Fibroblast of skin of back (primary cell): ENCODE measurements at places on chromosomes 11 and 22.

GRCh38 chr11:1881442-1882264, 10.0 kb downstream of the PRR33 start:
- no peak for DNase-seq

DNA sequence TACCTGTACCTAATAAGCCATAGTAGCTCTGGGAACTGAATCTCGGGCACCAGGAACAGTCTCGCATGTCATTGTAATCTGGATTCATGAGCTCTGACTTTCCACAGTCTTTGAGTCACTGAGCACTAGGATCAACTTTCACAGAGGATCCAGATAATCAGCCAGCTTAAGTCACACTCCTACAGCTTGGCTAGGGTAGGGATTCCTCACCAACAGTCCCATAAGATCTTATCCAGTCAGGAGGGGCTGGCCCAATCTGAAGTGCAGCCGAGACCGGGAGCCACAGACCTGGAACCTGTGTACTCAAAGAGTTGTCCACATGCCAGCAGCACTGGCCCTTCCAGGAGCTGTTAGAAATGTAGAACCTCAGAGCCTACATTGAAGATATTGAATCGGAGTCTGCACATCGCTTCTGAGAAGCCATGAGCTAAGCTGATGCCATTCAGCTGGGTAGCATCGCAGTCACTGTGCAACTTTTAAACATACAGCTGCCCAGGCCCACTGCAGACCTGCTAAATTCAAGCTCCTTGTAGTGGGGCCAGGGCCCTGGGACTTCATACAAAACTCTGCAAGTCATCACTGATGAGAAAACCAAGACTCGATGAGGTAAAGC, 538.8 kb upstream of the B3GAT1 start:
- DNase-seq = peak; percentile 85

DNA sequence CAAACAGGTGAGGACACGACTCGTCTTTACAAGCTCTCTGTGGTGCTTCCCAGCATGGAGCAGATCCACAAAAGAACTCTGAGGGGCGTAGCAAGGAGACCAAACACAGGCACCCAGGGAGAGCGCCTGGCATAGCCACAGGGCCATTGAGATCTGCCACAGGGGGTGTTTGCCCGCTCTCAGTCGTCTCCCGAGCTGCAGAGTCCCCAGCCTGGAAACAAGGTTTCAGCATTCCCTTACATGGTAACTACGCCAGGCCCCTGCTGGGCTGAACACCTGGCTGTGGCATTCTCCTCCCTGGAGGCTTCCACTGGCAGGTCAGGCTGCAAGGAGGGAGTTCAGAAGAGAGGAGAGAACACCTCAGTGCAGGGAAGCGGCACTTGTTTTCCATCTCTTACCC, 962.1 kb downstream of the NTM start:
- DNase-seq = no peak

DNA sequence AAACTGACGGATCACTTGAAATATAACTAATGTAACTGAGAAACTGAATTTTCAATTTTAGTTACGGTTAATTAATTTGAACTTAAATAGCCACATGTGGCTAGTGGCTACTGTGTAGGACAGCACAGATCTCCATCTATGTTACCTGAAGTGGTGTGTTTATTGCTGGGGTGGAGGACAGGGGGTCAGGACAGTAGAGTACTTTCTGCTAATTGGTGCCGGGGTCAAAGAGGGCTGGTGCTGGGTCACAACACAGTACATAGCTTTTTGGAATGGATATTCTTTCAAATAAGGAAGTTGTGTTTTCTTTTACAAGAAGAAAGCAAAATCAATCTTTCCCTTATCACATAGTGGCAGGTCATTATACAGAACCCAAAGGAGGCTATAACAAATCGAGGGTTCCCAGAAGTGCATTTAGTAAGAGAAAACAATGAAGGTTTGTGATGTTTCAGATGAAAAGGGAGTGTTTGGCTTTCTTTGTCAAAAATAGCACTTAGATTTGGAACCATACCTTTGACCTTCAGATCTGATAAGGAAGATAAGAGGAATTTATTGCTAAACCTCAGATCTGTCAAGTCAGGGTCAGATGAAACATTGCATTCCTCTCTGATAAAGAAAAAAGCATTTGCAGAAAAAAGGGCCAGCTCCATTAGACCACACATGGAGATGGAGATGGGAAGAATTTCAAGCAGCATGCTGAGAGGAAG, 384.5 kb downstream of the AASDHPPT start:
- DNase-seq = peak; percentile 62

DNA sequence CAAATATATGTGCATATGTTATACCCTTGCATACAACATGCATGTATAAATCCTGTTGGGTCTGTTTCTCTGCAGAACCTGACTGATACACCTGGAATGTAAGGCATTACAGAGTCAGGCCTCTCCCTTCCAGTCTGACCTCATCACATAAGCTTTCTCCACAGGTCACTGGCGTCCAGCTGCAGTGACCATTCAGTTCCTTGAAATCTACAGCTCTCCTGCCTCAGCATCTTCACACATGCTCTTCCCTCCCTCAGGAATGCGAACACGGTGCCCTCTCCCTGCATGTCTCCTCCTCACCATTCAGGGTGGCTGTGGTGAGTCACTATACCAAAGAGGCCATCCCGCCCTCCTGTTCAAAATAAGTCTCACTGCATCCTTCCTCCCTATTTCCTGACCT, 657.8 kb upstream of the B3GAT1 start:
- peak; percentile 11 for DNase-seq

GRCh38 chr22:46515208-46516111, 22.0 kb downstream of the CELSR1 start:
- DNase-seq = peak; percentile 53

DNA sequence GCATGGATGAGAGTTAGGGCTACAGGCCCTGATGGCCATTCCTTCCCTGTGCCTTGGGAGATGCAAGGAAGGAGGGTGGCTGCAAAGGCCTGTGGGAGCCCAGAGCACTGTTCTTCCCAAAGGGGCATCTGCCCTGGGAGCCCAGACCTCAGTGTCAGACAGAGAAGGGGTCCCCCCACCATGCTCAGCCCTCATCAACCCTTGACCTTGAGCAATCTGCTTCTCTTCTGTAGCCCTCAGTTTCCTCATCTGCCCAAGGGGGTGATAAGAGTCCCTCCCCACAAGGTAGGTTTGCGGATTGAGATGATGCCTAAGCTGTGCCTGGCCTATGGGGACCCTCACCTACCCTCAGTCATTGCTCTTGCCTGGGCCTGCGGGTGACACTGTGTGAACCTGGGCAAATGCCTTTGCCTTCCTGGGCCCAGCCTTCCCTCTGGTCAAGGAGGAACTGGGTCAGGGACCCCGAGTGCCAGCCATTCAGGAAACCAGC, 47.5 kb downstream of the IGLL5 start:
- no peak for DNase-seq

- DNase-seq = no peak
Observed at GRCh38 chr11:132171031-132171430, 800.6 kb downstream of the NTM start.

DNA sequence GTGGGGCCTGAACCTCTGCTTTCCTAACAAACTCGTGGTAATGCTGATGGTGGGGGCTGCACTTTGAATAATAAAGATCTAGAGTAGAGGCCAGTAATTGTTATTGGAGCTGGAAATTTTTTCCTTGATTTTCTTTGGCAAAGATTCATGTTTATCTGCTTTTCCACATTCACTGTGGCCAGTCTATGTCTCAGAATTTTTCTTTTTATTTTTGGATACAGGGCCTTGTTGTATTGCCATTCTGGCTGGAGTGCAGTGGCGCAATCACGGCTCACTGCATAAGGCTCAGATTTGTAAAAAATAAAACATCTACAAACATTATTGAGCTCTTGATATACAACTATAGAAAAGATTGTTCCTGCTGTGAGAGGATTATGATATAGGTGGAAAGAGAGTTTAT, 1.6 kb downstream of the TMEM135 start:
- DNase-seq = peak; percentile 24

DNA sequence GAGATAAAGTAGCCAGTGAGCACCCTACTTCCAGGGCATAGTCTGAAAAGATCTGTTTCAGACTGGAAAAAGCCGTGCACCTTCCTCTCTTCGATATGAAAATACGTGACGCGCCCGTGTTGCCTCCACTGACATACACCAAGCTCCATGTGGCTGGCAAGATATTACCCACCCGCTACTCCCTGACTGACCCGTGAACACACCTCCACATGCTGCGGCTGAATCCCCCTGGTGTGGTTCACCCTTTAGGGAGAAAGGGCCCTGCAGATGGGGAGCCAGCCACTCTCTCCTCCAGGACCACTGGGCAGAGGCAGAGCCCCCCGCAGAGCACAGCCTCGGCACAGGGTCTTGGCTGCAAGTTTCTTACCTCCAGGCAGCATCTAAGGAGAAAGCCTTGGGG, 245.0 kb downstream of the BRD1 start:
- no peak for DNase-seq

DNA sequence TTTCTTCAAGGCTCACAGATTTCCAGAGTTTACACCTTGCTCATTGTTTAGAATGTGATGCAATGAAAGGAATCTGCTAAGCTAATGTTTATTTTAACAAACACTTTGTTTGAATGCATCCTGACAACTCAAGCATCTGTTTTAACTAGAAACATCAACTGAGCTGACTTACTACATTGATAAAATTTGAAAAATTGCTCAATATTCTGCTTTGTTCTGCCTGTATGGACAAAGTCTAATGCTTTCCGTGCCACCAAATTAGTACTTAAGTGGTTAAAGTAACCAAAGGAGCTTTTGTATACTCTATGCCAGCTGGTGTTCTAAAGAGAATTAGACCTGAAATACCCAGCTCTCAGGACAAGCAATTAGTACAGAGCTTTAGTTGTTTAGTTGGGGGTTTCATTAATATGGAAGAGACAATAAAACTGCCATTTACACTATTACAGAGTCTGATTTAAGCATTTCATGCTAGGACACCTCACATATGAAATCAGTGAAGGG, 105.2 kb downstream of the MAML2 start:
- DNase-seq = no peak

- no peak for DNase-seq
Observed at GRCh38 chr11:78685156-78685555, 110.5 kb upstream of the NARS2 start.

DNA sequence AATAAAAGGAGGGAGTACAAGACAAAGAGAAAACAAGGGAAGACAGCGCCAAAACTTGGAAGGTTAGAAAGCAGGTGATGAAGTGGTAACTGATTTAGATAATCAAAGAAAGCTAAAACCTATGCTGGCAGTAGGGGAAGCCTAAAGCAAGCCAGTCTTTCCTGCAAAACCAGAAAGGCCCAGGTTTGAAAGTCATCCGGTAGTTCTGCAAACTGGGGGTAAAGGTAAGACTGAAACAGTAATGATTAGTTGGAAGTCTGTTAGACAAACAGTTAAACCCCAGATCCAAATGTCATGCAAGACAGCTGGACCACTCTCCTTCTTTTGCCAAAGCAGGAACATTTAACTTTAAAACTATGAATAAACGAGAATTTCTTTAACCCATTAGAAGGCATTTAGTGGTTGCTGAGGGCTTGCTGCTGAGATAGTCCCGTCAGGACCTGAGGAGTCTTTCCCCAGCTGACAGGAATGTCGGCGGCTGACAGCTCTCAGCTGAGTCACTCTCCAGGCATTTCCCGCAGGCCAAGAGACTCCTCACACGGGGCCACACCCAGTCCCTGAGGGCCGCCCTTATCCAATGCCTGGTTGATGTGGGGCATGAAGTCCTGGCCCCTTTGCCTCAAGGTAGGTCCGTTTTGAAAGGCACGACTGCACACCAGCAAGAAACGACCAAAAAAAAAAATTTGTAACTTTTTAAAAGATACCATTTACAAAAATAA, 36.3 kb upstream of the CFAP300 start:
- peak; percentile 98 for DNase-seq

DNA sequence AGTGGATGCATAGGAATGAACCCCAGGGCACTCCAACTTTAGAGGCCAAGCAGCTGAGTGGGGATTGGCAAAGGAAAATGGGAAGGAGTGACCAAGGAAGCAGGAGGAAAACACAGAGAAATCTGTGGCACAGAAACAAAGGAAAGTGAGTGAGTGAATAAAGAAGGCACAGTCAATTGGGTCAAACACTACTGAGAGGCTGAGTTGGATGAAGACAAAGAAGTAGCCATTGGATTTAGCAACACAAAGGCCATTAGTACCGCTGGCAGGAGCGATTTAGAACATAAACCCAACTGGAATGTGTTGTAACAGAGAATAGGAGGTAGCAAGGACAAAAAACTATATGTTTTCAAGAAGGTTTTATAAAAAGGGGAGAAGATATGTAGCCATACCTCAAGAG, 6.6 kb upstream of the NXPE1 start:
- DNase-seq = no peak

DNA sequence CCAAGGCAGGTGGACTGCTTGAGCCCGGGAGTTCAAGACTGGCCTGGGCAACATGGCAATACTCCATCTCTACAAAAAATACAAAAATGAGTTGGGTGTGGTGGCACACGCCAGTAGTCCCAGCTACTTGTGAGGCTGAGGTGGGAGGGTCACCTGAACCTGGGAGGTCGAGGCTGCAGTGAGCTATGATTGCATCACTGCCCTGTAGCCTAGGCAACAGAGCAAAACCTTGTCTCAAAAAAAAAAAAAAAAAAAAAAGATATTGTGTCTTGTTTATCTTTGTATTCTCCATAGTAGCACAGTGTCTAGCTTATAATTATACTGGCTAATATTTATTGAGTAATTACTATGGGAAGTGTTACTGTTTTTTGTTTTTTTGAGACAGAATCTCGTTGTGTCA, 15.8 kb upstream of the GPHA2 start:
- DNase-seq = no peak

DNA sequence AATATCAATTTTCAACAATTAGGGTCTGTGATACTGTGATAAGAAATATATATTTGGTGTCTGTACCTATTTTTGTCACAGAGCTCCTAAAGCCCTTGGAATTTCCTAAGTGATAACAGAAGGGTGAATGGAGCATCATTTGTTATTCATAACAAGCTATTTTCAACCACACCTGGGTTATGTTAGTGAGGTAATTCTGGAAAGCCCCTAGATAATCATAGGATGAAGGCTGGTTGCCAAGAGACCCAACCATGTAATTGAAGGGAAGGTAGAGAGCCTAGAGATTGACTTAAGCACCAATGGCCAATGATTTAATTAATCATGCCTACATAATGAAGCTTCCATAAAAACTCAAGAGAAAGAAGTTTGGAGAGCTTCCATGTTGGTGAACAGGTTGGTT, 109.4 kb downstream of the KIF18A start:
- no peak for DNase-seq

- no peak for DNase-seq
Observed at GRCh38 chr11:65419460-65419771, 3.2 kb upstream of the NEAT1 start.

GRCh38 chr22:37162221-37163095, 12.7 kb upstream of the IL2RB start:
- no peak for DNase-seq

GRCh38 chr11:45638051-45638450, 27.4 kb downstream of the CHST1 start:
- DNase-seq = no peak
